ENCODE measurements at places on chromosomes 2 and 18.

GRCh38 chr2:240455647-240456446 lies 20.4 kb downstream of the GPC1 start:
- DNase-seq, result no peak

- DNase-seq, result no peak
Observed at GRCh38 chr2:130334026-130334425, 8.7 kb upstream of the IMP4 start.

GRCh38 chr2:195044801-195045200 lies 612.2 kb upstream of the SLC39A10 start:
- no peak for DNase-seq

DNA sequence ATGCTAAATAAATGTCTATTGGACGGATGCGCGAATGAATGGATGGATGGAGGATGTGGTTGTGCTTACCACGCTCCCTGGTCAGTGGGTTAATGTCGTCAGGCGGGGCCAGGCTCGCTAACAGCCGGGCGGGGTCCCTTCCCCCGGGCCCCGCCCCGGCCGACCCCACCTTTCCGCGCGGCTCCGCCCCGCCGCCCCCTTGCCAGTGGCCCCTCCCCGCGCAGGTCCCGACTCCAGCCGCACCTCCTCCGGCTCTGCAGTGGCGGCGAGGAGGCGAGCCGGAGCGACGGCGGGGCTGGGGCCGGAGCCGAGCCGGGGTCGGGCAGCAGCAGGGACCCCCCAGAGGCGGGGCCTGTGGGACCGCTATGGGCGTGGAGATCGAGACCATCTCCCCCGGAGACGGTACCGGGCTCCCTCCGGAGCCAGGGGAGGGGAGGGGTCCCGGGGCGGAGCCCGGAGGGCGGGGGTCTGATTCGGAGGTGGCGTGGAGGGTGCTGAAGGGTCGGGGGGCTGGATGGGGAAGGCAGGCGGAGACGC lies at the start of gene FKBP1B:
Gene FKBP1B (plus strand): TSS at position 257 of the 537 bp plus-strand sequence. CDS start 109 bp downstream, at position 366.
- peak; percentile 45 for DNase-seq

DNA sequence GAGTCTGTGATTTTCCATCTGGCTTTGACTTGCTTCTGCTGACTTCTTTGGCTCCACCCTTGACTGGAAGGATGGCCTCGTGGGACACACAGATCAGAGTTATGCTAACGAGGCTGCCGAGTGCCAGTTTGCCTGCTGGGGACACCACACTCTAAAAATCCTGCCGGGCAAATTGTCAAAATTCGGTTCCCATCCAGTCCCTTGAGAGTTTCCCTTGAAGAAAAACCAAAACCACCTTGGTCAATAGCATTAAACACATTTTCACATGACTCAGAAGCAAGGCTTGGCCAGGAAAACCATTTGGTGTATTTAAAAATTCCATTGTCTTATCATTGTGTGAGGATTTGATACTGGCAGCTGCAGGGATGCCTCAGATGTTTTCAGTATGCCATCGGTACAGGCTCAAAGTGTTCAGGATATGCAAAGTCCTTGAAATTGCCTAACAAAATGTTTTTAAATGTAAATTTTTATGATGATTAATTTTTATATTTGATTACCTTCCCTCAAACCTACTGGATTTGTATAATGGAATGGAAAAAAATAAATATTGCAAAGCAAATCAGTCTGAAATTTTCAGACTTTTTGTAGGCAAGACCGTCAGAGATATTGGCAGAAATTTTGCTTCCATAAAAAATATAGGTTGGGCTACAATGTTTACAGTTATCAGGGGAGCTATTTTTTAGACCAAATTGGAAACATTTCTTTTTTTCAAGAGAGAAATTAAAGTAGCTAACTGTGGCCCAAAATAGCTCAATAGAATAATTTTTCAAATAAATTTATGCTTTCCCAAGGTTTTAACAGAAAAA lies 41.6 kb downstream of the KCNE4 start:
- DNase-seq, result no peak

DNA sequence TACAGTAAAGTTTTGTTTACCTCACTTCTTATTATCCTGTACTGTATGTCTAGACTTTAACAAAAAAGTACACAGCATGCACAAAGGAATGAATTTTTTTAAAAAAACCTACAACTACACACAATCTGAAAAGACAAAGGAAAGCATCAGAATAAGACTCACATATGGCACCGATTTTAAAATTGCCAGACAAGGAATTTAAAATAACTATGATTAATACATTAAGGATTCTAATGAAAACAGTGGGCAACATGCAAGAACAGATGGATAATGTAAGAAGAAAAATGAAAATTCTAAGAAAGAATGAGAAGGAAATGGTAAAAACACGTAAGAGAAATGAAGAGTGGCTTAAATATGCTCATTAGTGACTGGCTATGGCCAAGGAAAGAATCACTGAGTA lies 638.2 kb downstream of the FBXO15 start:
- DNase-seq, result no peak

- DNase-seq, result peak; percentile 46
Observed at GRCh38 chr2:230987137-230988020, 8.5 kb upstream of the SPATA3 start.

DNA sequence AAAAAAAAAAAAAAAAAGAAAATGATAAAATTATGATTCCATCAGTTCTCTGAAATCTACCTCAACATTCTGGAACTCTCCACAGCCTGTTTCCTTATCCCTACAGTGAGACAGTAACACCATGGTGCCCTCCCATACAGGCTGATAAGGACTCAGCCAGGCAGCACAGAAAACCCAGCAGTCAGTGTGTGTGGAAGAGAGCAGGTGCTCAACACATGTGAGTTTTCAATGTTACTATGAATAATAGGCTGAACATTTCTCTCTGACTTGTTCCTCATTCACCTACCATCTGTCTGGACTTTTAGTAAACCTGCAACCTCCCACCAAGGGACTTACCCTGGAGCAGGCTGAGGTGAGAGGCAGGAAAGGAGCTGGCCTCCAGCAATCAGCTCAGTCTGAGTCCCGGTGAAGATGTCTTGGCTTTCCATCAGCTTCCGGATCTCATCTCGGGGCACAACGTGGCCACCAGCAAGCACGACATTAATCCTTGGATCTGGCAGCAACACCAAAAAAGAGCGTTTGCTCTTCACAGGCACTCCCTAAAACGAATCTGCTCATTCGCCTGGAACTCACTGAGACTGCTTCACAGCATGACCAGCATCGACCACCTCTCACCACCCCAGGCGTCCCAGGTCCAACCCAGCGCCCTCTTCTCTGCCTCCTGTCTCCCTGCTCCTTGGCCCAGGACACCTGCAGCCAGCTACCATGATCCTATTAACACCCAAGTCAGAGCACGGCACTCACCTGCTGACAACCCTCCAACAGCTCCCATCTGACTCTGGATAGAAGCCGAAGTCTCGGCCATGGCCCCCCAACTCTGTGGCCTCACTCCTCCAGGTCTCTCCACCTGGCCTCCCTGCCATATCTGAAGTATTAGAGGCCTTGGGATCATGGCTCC lies 16.5 kb downstream of the PASK start:
- no peak for DNase-seq

- no peak for DNase-seq
Observed at GRCh38 chr2:61368687-61369665, 101.9 kb downstream of the USP34 start.

- no peak for DNase-seq
Observed at GRCh38 chr2:14533131-14533757, 99.3 kb upstream of the LRATD1 start.

DNA sequence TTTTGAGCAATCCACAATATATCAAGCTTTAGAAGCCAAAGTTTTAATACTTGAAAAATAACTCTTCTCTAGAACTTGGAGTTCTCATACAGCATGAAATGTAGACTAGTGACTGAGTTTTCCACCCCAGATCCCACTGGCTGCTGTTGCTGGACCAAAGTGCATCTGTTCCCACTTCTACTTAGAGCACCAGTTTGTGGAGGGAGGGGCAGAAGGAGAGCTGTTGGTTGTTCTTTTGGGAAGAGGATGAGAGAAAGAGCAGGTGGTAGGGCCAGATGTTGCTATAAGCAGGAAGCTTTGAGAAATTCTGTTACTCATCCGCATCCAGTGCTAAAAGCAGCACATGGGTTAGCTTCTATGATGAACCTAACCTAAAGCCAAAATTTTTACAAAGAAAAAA lies 59.0 kb downstream of the MBD2 start:
- no peak for DNase-seq

DNA sequence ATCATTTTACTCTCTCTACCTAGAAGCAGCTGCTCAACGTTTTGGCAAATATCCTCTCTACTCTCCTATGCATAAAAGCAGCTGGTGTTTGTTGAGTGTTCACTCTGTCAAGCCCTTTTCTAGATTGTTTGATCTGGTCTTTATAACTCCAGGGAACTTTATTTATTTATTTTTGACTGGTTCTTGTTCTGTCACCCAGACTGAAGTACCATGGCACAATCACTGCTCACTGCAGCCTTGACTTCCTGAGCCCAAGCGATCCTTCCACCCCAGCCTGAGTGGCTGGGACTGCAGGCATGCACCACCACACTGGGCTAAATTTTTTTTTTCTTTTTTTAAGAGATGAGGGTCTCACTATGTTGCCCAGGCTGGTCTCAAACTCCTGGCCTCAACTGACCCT lies 12.7 kb downstream of the CATIP start:
- DNase-seq, result peak; percentile 12

- DNase-seq, result no peak
Observed at GRCh38 chr2:181190711-181191110, 210.3 kb downstream of the UBE2E3 start.

GRCh38 chr2:59658906-59659635 lies 894.4 kb downstream of the BCL11A start:
- no peak for DNase-seq

- peak; percentile 4 for DNase-seq
Observed at GRCh38 chr2:156589381-156590079, 153.4 kb downstream of the GPD2 start.

DNA sequence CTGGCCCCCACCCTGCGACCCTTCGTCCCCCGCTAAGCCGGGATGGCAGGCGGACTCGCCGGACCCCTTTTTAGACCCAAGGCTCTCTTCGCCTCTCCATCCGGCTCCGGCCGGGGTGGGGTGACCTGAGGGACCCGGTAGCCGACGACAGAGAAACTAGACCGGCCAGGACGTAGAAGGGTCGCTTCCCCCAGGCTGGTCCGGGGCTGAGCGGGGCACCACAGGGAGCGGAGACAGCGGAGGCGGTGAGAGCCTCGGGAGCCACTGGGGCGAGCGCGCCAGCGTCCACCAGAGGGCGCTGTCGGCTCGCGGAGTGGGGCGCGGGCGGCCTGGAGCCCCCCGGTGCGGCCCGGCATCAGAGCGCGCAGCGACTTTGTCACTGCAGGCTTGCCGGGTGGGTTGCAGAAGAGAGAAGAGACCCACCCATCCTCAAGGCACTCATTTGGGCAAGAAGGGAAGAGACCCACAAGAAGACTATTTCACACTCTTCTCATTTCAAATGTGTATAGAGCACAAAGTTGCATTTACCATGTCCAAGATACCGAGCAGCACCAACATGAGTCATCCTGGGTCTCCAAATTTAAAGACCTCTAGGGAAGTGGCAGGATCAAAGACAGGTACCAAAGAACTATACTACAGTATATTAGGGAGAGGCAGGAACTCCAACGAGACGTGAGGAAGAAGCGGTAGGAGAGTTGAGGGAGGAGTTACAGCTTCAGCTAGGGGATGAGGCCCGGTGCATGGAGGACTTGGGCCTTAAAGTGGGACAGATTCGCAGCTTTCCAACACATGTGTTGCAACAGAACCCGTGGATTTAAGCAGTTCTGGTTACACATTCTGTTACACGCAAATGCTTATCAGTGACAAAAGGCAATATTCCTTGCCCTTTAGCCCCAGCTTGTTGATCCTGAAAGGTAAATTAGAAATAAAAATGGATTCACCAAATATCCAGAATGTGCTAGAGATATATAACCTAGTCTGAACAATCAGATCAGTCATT lies 7.6 kb upstream of the PRKCE start:
- DNase-seq, result peak; percentile 39

- no peak for DNase-seq
Observed at GRCh38 chr18:36843199-36843598, 14.3 kb downstream of the KIAA1328 start.
